ENCODE measurements at places on chromosomes 16 and 17.

DNA sequence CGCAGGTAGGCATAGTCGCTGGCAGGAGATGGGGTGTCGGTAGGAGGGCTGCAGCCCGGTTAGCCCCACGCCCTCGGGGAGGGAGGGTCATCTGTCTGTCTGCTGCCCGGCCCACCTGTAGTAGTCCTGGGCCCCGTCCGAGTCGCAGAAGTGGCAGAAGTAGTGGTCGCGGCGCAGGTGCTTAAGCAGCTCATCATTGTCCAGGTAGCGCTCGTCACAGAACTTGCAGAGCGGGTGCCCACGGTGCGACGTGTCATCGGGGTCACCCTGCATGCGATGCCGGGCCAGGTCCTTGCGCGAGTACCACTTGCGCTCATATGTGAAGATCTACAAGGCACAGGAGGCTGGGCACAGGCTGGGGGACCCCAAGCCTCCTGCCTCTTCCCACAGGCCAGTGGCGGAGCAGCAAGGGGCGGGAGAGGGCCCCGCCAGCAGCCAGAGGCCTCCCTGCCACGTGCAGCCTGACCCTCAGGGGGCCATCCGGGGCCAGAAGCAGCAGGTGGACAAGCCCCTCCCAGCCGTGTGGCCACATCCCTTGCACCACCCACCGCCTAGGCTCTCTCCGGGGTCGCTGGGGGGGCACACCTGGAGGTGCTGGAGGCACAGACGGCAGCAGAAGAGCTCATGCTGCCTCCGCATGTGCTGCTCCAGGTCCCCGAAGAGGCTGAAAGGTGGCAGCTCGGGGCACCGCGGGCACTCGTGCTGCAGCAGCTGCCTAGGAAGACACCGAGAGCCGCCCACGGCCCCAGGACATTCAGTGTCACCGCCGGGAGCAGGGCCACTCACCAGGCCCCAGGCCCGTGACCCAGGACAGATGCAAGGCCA lies 7.0 kb downstream of the ZNF598 start:
- no peak for DNase-seq

- no peak for DNase-seq
Measured at GRCh38 chr16:54510685-54511221, 224.2 kb upstream of the IRX3 start.

DNA sequence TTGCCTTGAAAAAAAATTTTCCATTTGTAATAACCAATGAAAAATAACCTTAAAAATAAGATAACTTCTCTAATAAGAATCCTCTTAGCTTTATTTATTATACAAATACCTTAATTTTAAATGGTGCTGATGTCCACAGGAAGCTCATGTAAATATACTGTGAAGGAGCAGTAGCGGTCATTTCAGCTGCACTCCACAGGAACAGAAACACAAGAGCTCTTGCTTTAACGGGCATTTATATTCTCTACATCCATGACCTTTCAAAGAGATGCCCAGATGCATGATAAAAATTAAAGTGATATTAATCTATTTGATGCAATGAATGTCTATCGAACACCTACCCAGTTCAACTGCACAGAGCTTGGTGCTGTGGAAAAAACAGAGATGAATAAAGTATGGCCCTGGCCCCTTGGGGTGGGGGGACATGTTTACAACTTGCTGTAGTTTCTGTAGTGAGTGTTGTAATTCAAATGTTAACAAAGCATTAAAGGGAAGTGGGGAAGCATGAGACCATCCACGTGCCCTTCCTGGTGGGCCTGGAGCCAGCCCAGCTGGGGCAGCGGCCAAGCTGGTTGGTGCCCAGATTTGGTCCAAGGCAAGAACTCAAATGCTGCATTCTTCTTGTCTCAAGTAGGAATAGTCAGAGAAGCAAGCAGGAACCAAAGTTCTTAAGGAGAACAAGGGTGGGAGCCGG lies 47.9 kb downstream of the IQCK start:
- DNase-seq: no peak

DNA sequence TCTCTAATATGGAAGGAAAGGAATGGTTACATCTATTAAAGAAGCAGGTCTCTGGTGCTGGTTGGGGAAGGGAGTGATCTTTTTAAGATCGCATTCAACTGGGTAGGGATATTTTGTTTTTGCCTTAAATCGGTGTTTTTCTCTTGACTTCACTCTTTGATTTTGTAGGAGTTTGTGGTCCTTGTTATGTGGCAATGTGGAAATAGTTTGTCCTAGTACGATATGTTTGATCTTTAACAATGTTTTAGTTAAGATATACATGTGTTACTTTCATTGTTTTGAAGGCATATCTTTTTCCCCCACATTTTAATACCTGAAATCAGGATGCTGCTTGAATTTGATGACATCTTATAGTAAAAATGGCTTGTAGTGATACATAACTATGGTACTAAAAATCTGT lies 8.7 kb downstream of the GGNBP2 start:
- DNase-seq: no peak

DNA sequence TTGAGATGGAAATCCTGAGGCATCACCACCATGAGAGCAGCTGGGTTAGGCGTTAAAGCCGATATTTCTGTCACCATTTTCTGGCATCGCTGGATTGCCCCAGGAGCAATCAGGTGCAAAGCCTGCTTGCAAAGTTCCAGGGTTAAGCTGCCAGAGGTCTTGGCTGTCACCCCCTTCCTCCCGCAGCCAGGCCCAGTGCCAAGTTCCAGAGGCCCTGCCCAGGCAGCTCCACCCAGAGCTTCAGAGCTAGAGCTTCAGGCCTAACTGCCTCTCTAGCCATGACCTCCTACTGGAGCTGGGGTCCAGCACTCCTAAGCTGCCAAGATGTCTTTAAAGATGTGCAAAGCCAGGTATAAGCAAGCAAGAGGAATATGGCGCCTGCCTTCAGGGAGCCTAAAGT lies 8.8 kb upstream of the TMEM238L start:
- DNase-seq: no peak

DNA sequence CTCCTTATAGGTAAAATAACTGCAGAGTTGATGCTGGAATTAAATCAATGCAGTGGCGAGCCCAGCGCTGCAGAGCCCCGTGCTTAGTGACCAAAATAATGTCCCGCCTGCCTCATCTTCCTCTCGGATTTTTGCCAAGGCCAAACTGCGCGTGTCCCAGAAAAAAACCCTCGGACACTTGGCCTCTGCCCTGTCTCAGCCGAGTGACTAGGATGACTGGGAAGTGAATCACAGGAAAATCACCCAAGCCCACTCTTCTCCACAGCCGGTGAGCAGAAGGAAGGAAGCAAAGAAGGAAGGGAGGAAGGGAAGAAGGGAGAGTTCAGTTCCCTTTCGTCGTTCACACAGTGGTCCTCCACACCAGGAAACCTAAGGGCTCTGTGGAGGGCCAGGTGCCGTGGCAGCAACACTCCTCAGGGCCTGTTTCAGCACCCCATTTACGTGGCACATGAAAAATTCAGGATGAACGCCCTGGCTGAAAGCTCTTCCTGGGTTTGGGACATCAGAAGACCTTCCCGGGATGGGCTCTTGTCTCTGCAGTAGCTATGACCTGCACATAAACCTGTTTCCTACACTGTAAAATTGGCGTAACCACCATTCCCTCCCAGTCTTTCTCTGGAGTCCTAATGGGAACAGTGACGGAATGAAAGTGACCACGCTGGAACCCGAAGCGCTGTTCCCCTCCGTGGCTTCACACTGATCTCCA lies 25.4 kb upstream of the HOXB13 start:
- no peak for DNase-seq

DNA sequence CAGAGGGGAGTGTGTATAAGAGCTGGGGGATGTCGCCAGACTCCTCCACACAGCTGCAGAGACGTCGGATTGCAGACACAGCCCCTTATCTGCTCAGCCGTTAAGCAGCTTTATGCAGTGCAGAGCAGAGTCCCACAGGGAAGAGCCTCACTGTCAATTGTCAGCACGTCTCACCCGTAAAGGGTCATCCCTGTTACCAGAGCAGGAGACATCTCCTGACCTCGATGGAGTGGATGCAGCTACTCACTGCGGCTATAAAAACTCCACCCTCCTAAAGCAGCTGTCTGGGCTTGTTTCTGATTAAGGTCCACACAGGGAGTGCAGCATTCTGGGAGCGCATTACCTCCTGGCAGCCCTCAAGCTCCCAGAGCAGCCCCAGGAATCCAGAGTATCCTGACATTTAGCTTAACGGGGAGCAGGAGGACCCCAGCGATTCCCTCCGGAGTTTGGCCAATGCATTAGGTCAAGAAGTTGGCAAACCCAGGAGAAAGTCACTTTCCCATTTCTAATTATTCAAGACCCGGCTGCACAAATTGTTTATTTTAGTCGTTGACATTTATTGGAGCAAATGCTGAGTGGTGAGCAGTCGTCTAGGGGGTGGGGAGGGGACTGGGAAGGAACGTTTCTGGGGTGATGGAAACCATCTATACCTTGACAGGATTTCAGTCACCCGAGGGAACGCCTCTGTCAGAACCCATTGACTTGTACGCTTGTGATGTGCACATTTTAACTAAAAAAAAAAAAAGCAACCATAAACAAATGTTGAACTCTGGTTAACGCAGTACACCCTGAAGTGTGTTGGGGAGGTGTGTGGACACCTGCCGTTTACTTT lies 100.0 kb upstream of the ZNF469 start:
- DNase-seq: no peak

GRCh38 chr17:56762988-56763387 lies 70.7 kb downstream of the C17orf67 start:
- no peak for DNase-seq

- DNase-seq: no peak
Measured at GRCh38 chr17:5561736-5562571, 22.4 kb downstream of the NLRP1 start.

DNA sequence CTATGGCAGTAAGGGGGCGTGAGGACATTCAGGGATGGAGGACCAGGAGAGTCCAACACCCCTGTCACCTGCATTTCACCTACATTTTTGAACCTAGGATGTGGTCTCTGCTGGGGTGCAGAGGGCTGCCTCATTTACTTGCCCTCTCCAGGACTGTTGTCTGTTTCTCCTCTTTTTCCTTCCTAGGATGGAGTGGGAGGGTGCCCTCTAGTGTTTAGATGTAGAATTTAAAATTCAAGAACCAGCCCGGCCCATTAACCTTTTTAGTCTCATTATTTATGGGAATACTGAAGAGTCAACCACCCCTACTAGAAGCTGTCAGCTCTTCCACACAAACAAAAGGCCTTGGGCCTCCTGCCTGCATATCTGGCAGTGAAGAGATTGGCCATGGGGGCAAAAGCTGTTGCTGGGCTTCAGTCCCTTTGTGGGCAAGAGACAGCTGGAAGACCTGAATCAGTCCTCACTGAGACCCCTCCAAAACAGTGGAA lies 2.5 kb upstream of the STARD3 start:
- peak; percentile 57 for DNase-seq

Data from epithelial cell of esophagus (primary cell).